ENCODE measurements at places on chromosomes 3 and 15.

DNA sequence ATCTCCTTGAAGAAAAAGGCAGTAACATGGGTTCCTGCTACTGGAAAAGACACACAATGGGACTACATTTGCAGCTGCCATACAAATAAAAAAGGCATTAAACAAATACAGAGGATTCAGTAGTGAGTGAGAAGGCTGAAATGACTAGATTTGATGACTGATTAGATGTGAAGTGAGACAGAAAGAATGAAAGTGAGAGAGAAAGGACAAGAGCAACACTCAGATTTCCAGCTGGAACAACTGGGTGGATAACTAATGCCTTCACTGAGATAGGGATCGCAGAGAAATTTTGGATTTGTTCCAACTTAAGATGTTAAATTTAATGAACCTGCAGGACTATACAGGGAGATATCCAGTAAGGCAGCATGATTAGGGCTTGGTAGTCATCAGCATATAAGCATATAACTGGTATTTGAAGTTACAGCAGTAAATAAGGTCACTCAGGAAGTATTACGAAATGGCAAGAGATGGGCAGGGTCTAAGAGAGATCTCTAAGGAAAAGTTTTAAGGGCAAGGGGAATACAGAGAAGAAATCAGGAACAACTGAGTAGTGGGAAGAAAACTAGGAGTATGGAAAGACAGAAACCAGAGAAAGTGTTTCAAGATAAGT, 8.2 kb downstream of the OSBPL11 start:
- DNase-seq, result no peak

GRCh38 chr3:25212736-25213135, 215.3 kb upstream of the RARB start:
- no peak for DNase-seq

GRCh38 chr15:76169911-76170800, 110.4 kb downstream of the TMEM266 start:
- no peak for DNase-seq

DNA sequence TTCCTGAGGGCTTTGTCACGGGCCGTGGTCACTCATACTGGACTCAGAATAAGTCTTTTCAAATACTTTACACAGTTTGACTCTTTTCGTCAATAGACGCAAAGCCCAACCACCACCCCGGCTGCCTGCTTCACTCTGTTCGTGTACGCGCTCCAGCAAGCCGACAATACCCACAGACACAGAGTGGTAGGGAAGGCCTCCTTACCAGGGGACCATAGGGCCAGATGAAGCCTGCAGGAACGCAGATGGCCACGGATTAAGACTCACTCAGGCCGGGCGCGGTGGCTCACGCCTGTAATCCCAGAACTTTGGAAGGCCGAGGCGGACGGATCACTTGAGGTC, 29.7 kb downstream of the EFCAB12 start:
- no peak for DNase-seq

DNA sequence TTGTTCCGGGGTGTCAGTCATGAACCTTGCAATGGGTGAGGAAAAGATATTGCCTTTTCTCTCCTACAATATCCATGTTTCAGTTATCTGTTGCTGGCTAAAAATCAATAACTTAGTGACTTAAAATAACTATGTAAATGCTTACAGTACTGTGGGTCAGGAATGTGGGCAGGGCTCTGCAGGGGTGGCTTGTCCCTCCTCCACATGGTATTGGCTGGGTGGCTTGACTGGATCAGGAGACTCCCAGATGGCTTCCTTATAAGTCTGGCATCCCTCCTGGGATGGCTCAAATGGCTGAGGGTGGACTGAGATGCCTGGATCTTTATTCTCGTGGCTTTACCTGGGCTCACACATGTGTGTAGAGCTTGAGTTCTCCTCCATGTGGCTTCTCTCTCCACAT, 47.5 kb downstream of the GTPBP8 start:
- no peak for DNase-seq

GRCh38 chr15:49530092-49530491, 90.5 kb downstream of the FAM227B start:
- DNase-seq, result no peak

DNA sequence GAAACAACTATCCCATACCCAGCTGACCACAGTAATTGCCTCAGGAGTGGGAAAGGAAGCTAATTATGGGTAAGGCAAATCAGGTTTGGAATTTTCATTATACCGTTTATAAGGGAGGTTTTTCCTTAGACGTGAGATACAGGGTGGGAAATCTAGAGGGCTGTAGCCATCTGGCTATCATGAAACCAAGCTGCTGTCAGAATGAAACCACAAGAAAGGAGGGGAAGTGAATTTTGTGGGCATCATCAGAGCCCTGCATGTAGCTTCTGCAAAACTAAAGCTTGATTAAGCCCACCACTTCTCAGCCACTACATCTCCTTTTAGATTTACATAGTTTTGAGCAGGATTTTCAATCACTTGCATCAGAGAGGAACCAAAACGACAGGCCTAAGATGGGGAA, 893.5 kb downstream of the TUSC7 start:
- DNase-seq, result no peak

- DNase-seq, result no peak
Measured at GRCh38 chr3:33395900-33396299, 44.3 kb downstream of the UBP1 start.

GRCh38 chr3:178446059-178446458, 90.2 kb upstream of the KCNMB2 start:
- DNase-seq, result no peak

- DNase-seq, result no peak
Measured at GRCh38 chr3:37668431-37668817, 193.3 kb upstream of the CTDSPL start.

GRCh38 chr3:194875581-194876402, 190.1 kb downstream of the FAM43A start:
- no peak for DNase-seq

GRCh38 chr15:101439285-101439919, 50.1 kb downstream of the PCSK6 start:
- no peak for DNase-seq

- DNase-seq, result peak; percentile 84
Measured at GRCh38 chr3:188788621-188789081, 383.1 kb upstream of the TPRG1 start.

DNA sequence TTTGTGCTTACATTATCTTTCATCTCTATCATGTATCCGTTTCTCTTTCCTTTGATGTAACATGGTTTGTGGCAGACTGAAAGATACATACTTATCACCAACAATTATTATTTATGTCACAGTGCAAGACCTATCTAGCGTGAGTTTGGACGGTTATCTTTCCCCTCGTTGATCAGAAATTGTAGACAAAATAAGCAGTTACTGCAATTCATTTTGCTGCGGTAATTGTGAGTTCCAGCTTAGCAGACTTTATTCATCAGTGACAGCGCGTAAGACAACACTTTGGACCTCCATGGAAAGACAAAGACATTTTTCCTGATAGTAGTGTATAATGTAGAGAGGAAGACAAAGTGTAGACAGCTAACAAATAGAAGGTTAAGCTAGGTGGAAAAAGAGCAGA, 51.0 kb upstream of the UTS2B start:
- no peak for DNase-seq
